ENCODE measurements at places on chromosomes 2 and 18. TPM values are rescaled to one million over a fixed set of nuclear protein-coding genes. Genes with fewer than 3 reads are reported as not detected.

- no peak for DNase-seq
These were observed 9.9 kb downstream of the CHST10 start for GRCh38 chr2:100407563-100407962.

GRCh38 chr2:43144263-43144662, 82.1 kb downstream of the ZFP36L2 start:
- no peak for DNase-seq

DNA sequence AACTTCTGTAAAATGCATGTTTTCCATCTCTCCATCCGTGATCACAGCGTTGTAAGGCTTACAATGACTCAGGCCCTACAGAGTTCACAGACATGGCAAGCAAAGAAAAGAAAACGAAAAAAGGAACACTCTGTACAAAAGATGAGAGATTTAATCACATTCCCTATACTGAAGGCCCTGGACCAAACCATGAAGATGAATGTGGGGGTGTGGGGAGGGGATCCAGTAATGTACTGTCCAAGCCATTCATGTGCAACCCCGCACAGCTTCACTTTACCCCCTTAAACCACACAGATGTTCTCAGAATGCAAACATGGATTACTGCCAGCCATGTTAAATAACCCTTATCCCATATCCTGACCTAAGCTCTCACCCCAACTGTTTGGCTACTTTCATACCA, 391.1 kb downstream of the NCKAP5 start:
- no peak for DNase-seq

TMEM37 gene
- total RNA-seq, result 2.2 TPM

HES6 gene
- total RNA-seq, result 3.4 TPM

SCYGR4 gene
- total RNA-seq, result not detected
